Neuronal stem cell (in vitro differentiated cells): ENCODE measurements at places on chromosomes 3 and 15.

DNA sequence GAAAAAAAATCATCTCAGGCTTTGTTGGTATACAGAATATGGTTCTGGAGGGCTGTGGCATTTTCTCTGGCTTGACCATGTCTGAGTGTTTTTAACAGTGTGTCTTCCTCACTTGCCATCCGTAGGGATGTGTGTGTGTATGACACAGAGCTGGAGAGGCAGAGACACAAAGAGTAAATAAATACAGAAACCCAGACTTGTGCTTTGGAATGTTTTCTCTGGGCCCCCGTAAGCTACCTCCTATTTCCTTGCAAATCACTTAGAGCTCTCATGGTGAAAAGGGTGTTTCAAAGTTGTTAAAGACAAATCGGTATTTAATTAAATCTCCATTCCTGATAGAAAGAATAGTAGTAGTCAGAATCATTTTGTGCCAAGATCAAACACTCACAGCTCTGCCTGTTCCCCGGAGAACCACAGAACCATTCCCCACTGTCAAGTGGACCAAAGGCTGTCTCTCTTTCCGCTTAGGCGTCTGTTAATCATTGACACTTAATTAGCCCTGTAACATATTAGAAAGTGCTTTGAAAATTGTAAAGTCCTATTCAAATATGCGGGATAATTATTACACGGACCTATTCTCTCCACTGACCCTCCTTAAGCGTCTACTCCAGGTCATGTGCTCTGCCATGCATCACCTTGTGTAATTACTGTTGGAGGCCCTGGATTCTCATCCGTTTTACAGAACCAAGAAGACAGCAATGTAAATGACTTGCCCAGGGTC, 313.6 kb upstream of the TLE3 start:
- no peaks in the 10 kb centered on the region for H3K27me3 ChIP-seq
- no peak for DNase-seq
- H3K27ac ChIP-seq, result no peak overlapping the region
- H3K4me3 ChIP-seq, result no peak overlapping the region

DNA sequence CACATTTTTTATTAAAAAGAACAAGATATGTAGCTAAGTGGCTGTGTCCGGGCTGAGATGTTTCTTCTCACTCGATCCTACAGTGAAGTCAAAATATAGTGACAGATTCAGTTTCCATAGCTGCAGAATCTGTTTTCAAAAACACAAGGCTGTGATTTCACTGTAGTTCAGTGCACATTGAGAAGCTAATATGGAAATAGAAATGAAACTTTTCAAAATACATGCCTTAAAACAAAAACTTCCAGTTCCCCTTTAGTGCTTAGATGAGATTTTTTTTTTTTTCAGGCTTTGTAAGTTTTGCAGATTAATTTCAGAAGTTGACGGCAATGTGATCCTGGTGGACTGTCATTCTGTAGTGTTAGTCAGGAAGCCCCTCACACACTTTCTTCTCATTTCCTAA, 23.8 kb upstream of the TRAK1 start:
- no peak overlapping the region for H3K27ac ChIP-seq
- H3K4me3 ChIP-seq, result no peak overlapping the region
- no peaks in the 10 kb centered on the region for H3K27me3 ChIP-seq
- H3K4me1 ChIP-seq, result peaks cover 14% of the 10 kb centered on the region
- no peaks in the 10 kb centered on the region for H3K36me3 ChIP-seq
- no peak for DNase-seq

DNA sequence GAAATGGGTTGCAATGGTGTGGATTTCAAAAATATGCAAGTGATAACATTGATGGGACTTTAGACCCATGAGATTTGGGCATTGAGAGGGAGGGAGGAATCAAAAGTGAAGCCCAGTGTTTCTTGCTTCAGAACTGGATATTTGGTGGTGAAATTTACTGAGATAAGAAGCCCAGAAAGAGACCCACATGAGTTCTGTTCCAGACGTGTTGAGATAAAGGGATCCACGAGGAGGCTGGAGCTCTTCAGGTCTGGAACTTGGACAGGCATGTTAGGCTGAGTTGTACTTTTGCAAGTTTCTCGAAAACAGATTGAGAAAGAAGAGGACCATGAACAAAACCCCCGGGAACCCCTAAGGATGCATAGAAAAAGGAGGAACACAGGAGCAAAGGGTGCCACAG, 290.2 kb downstream of the MEX3B start:
- no peak for DNase-seq
- H3K4me3 ChIP-seq, result no peak overlapping the region
- no peaks in the 10 kb centered on the region for H3K27me3 ChIP-seq
- no peaks in the 10 kb centered on the region for H3K36me3 ChIP-seq
- no peak overlapping the region for H3K27ac ChIP-seq

- H3K4me3 ChIP-seq, result no peak overlapping the region
- H3K27ac ChIP-seq, result no peak overlapping the region
- H3K36me3 ChIP-seq, result no peaks in the 10 kb centered on the region
- peaks cover 12% of the 10 kb centered on the region for H3K4me1 ChIP-seq
- no peak for DNase-seq
Measured at GRCh38 chr3:130900959-130901358, 7.1 kb downstream of the ATP2C1 start.

DNA sequence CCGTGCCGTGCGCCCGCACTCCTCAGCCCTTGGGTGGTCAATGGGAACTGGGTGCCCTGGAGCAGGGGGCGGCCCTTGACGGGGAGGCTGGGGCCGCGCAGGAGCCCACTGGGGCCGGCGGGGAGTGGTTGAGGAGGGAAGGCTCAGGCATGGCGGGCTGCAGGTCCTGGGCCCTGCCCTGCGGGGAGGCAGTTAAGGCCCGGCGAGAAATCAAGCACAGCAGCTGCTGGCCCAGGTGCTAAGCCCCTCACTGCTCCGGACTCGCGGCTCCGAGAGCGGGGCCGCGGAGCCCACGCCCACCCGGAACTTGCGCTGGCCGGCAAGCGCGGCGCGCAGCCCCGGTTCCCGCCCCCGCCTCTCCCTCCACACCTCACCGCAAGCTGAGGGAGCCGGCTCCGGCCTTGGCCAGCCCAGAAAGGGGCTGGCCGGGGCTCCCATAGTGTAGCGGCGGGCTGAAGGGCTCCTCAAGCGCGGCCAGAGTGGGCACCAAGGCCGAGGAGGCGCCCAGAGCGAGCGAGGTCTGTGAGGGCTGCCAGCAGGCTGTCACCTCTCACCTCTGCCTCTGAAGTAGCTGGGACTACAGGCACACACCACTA, 7.8 kb downstream of the GP9 start:
- H3K36me3 ChIP-seq, result no peaks in the 10 kb centered on the region
- H3K4me3 ChIP-seq, result no peak overlapping the region
- no peaks in the 10 kb centered on the region for H3K27me3 ChIP-seq
- H3K27ac ChIP-seq, result no peak overlapping the region
- DNase-seq, result no peak

DNA sequence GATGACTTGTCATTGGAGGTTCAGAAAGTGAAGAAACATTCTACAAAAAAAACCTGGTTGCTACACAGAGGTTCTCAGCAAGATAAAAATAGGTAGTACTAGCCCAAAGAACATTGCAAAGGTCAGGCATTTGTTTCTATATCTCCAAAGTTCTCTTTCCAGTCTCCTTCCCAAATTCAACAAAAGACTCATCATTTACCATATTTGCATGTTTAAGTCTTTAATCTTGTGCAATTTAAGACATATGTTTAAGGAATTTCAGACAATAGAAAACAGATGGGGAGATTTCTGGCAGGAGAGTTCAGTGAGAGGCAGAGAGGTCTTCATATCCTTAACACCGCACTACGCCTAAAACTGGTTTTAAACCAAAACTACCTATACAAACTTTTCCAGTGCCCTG, 173.8 kb upstream of the THBS1 start:
- H3K4me3 ChIP-seq, result no peak overlapping the region
- H3K27ac ChIP-seq, result no peak overlapping the region
- no peaks in the 10 kb centered on the region for H3K27me3 ChIP-seq
- DNase-seq, result no peak

DNA sequence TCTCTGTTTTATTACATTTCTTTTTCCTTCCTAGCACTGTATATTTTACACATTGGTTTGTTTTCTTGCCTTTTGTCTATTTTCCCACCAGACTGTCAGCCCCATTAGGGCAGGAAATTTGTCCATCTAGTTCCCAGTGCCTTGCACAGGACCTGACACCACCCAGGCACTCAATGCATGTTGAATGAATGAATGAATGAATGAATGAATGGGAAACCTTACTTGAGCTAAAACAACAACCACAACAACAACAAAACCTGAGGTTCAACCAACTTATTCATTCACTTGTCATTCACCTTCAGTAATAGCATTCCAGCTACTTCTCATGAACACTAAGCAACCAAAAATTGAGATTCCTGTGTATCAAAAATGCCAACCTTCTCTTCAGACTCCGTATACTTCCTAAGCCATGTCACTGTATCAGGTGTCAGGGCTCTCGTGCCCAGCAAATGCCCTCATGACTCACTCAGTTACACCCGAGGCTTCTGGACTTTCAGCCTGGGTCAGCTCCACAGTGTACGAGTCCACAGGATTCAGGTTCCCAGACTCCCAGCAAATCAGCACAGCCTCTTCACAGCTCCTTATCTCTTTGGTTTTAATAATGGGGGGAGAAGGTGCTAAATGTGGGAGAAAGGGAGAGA, 37.3 kb downstream of the FSD2 start:
- H3K36me3 ChIP-seq, result no peaks in the 10 kb centered on the region
- DNase-seq, result no peak
- H3K27me3 ChIP-seq, result no peaks in the 10 kb centered on the region
- no peaks in the 10 kb centered on the region for H3K4me1 ChIP-seq

- no peak for DNase-seq
- no peaks in the 10 kb centered on the region for H3K36me3 ChIP-seq
- no peak overlapping the region for H3K27ac ChIP-seq
- no peaks in the 10 kb centered on the region for H3K27me3 ChIP-seq
- H3K4me1 ChIP-seq, result no peaks in the 10 kb centered on the region
Measured at GRCh38 chr3:71854096-71854495, 69.1 kb upstream of the PROK2 start.

GRCh38 chr15:78077053-78077870, at the start of gene TBC1D2B:
Gene TBC1D2B, minus strand, starts transcription at chr15:78077711. Its CDS starts 59 bp downstream, at chr15:78077652.
- peak within 1 kb of the TSS; percentile 89 for H3K4me3 ChIP-seq
- DNase-seq, result peak; percentile 55
- H3K27ac ChIP-seq, result no peak within 1 kb of the TSS
- peaks cover 2% of the 10 kb centered on the region for H3K27me3 ChIP-seq
- H3K36me3 ChIP-seq, result no peaks in the 10 kb centered on the region
- H3K4me1 ChIP-seq, result peaks cover 14% of the 10 kb centered on the region

GRCh38 chr15:36907295-36907694, 193.1 kb downstream of the MEIS2 start:
- no peak overlapping the region for H3K4me3 ChIP-seq
- H3K27me3 ChIP-seq, result no peaks in the 10 kb centered on the region
- H3K27ac ChIP-seq, result peak overlapping the region; percentile 69
- no peaks in the 10 kb centered on the region for H3K36me3 ChIP-seq
- H3K4me1 ChIP-seq, result peaks cover 13% of the 10 kb centered on the region

DNA sequence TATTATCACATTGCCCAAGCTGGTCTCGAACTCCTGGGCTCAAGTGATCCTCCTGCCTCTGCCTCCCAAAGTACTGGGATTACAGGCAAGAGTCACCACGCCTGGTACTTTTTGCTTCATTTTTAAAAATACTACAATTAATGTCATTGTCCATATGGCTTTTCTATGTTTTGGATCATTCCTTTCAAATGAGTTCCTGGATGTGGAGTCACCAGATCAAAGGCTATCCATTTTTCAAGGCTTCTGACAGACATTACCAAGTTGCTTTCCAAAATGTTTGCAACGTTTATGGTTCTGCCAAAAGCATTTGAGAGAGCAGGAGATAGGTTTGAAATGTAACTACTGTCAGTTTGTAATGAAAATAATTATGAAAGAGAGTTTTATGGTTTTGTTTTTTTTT, 34.2 kb upstream of the BCL2L10 start:
- no peak overlapping the region for H3K4me3 ChIP-seq
- no peak for DNase-seq
- peaks cover 10% of the 10 kb centered on the region for H3K36me3 ChIP-seq

GRCh38 chr15:63968700-63969099, 77.6 kb downstream of the DAPK2 start:
- no peaks in the 10 kb centered on the region for H3K36me3 ChIP-seq
- no peak for DNase-seq
- no peaks in the 10 kb centered on the region for H3K27me3 ChIP-seq
- H3K4me3 ChIP-seq, result no peak overlapping the region

DNA sequence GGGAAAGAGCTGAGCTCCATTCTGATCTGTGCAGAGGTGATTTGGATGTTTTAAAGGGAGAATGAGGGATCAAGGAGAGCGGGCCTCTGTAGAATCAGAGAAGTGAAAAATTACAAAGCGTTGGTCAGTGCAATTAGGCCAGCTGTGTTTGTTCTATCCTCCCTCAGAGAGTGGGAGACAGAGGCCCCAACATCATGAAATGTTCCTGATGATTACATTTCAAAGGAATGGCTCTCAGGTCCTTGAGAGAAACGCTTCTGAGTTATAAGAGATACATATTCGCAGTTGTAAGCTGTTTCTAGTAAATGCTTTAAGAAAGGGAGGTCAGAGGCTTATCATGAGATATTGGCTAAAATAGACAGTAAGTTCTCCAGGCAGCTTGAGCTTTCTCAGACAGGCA, 15.7 kb upstream of the CAND2 start:
- no peaks in the 10 kb centered on the region for H3K27me3 ChIP-seq
- H3K4me3 ChIP-seq, result no peak overlapping the region
- no peak for DNase-seq
- H3K27ac ChIP-seq, result no peak overlapping the region

GRCh38 chr15:64324165-64324877, 31.7 kb downstream of the CSNK1G1 start:
- no peaks in the 10 kb centered on the region for H3K36me3 ChIP-seq
- no peaks in the 10 kb centered on the region for H3K27me3 ChIP-seq
- no peak for DNase-seq
- H3K27ac ChIP-seq, result no peak overlapping the region
- H3K4me3 ChIP-seq, result no peak overlapping the region
- no peaks in the 10 kb centered on the region for H3K4me1 ChIP-seq

- no peak overlapping the region for H3K27ac ChIP-seq
- H3K27me3 ChIP-seq, result no peaks in the 10 kb centered on the region
- peaks cover 17% of the 10 kb centered on the region for H3K4me1 ChIP-seq
- DNase-seq, result no peak
Measured at GRCh38 chr3:128176276-128176833, 23.1 kb downstream of the EEFSEC start.

DNA sequence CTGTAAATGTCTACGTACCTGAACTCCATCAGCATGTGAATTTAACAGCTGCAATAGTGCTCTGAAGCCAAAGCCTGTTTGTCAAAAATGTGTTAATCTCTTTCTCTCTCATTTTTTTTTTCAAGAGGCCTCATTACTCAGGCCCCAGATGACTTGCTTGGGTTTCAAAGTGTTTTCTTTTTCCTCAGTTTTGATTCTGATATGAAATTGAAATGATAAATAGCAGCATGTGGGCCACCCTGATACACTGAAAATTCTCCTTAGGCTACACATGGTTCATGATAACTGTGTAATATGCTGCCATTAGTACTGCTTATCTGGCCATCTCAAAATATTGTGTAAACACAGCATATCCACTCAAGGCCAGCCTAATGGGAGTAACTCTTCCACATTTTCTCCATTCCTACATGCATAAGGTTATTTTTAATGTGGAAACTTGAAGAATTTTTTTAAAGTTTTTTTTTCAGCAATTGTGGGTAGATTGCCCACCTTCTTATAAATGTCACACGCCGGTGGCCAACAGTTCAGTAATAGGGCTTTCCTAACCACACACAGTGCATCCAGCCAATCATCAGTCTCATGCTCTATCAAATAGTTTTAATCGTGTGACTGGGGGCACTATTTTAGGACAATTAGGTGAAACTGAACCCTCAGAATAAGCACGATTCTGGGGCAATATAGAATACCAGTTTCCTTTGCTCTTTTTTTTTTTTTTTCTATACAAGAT, 13.1 kb upstream of the DENND4A start:
- H3K4me1 ChIP-seq, result no peaks in the 10 kb centered on the region
- DNase-seq, result no peak
- no peaks in the 10 kb centered on the region for H3K36me3 ChIP-seq
- H3K27ac ChIP-seq, result no peak overlapping the region
- H3K27me3 ChIP-seq, result no peaks in the 10 kb centered on the region
